ENCODE measurements at places on chromosomes 2 and 18.
A peak's percentile ranks its signal among the peaks of the same experiment; 100 is the strongest.

DNA sequence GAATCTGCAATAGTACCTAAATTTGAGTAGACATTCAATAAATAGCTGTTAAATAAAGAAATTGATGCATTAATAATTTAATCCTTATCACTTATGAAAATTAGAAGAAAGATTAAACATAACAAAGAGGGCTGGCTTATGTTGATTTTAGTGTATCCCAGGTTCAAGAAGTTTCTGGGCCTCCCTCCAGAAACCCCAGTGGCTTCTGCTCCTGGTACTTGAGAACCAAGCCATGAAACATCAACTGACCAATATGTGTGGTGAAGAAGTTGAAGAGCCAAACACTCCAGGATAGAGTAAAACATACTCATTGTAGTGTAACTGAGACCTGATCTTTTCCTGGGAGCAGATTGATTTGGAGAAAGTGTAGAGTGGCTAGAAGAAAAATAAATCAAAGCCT lies 1465.7 kb upstream of the PIK3C3 start:
- no peak overlapping the region for H3K4me3 ChIP-seq
- H3K36me3 ChIP-seq: no peaks in the 10 kb centered on the region
- H3K27me3 ChIP-seq: no peaks in the 10 kb centered on the region
- H3K4me1 ChIP-seq: no peaks in the 10 kb centered on the region

GRCh38 chr2:88054782-88055370 lies 707 bp downstream of the KRCC1 start:
- peak overlapping the region; percentile 88 for H3K4me3 ChIP-seq
- H3K36me3 ChIP-seq: peaks cover 17% of the 10 kb centered on the region
- peak; percentile 17 for DNase-seq
- peaks cover 25% of the 10 kb centered on the region for H3K4me1 ChIP-seq
- peak overlapping the region; percentile 97 for H3K27ac ChIP-seq

GRCh38 chr2:99697811-99698568 lies 208.2 kb upstream of the REV1 start:
- H3K4me3 ChIP-seq: no peak overlapping the region
- no peak overlapping the region for H3K27ac ChIP-seq
- peaks cover 22% of the 10 kb centered on the region for H3K4me1 ChIP-seq
- peak; percentile 82 for DNase-seq
- H3K36me3 ChIP-seq: no peaks in the 10 kb centered on the region

- no peak overlapping the region for H3K4me3 ChIP-seq
- no peaks in the 10 kb centered on the region for H3K4me1 ChIP-seq
- no peak overlapping the region for H3K27ac ChIP-seq
- H3K27me3 ChIP-seq: no peaks in the 10 kb centered on the region
- H3K36me3 ChIP-seq: no peaks in the 10 kb centered on the region
Measured at GRCh38 chr2:39145906-39146421, 25.1 kb upstream of the SOS1 start.

GRCh38 chr2:205768341-205768740 lies 86.0 kb downstream of the NRP2 start:
- H3K36me3 ChIP-seq: peaks cover 7% of the 10 kb centered on the region
- no peak for DNase-seq
- H3K27ac ChIP-seq: no peak overlapping the region
- peaks cover 19% of the 10 kb centered on the region for H3K4me1 ChIP-seq
